ENCODE measurements at places on chromosomes 1 and 21.

GRCh38 chr21:28269173-28269572, 723.5 kb downstream of the LTN1 start:
- no peak for DNase-seq

DNA sequence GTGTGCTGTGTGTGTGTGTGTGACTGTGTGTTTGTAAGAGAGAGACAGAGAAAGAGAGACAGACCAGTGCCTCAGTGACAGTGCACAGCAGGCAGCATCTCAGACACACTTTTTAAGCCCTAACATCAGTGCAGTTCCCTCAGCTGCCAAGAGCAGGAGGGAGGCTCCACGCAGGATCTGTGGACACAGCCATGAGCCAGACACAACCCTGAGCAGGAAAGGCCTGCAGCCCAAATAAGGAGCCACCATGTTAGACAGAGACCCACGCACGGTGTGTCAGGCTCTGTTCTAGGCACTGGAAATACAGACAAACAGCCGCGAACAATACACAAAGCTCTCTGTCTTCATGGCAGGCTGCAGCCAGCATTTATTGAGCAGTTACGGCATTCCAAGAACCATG, 445.5 kb downstream of the MATN1 start:
- DNase-seq, result no peak

DNA sequence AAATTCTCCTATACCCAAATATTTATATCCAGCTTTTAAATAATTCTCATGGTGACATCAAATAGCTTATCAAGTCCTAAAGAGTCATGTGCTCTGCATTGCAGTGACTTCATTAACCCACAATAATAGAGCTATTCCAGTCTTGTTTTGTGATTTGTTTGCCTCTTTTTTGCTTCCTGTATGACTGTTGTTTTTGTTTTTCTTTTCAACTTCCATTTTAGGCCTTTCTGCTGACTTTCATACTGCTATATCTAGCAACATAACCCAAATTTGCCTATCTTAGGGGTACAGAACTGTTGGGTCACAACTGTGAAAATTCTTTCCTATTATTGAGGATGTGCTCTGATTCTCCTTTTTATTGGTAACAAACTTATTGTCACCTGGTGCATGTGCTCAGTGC, 30.3 kb downstream of the SPATA17 start:
- no peak for DNase-seq

DNA sequence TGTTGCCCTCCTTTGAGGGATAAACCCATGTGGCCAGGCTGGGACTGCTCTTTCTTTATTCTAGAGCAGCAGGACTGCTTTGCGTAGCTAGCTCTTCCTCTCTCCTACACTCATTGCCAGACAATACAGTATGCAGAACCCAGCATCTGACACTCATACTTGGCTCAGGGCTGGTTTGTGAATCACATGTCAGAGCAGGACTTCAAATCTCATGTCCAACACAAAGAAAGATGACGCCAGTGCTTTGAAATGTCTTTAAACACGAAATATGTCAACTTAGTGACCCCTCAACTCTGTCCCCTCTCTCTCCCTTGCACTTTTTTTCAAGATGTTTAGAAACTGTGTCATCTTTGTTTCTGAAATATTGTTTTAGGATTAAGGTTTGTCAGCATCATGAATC, 135.0 kb downstream of the TGFB2 start:
- DNase-seq, result no peak

All from activated CD4-positive, CD25-positive, alpha-beta regulatory T cell treated with anti-CD3 and anti-CD28 coated beads, Interleukin-2, amount 50 U/mL, for 16 hours (primary cell).